ENCODE measurements at places on chromosomes 6 and 20.
A peak's percentile ranks its signal among the peaks of the same experiment; 100 is the strongest.

GRCh38 chr6:161161889-161162624, 111.8 kb downstream of the AGPAT4 start:
- DNase-seq = no peak

GRCh38 chr6:119379809-119380208, 30.2 kb upstream of the MAN1A1 start:
- no peak for DNase-seq

- DNase-seq = no peak
Observed at GRCh38 chr6:162620073-162620472, 107.5 kb downstream of the PRKN start.

DNA sequence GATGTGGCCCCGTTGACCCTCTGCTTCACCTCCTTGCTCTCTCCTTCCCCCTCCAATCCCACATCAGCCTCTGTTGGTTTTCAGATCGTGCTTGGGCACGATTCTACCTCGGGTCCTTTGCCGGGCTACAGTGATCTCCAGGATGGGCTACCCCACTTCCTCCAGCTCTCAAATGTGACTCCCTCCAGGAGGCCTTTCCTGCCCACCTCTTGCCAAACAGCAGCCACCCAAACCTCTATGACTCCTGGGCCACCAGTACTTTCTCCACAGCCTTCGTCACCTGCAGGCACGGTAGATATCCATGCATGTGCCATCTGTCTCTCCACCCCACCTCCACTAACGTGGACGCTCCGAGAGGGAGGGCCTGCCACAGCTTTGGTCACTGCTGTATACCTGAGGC, 55.9 kb upstream of the NXT1 start:
- DNase-seq = no peak

DNA sequence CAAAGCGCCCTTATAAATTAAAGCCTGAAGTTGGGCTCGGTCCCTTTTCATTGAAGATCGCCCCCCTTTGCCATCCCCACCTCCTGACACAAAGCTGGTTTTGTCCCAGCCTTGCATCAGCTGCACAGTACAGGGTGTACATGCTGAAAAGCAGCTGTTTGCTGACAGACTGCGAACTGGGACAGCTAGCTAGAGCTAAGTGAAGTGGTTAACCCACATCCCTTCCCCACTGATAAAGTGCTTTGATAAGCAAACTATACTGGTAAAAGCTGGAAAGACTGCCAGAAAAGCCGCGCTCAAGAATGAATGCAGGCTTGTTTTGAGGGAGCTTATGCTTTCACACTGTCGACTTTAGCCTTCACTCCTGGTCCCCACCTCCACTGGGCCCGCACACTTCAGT, 207.3 kb downstream of the GMDS start:
- DNase-seq = no peak

DNA sequence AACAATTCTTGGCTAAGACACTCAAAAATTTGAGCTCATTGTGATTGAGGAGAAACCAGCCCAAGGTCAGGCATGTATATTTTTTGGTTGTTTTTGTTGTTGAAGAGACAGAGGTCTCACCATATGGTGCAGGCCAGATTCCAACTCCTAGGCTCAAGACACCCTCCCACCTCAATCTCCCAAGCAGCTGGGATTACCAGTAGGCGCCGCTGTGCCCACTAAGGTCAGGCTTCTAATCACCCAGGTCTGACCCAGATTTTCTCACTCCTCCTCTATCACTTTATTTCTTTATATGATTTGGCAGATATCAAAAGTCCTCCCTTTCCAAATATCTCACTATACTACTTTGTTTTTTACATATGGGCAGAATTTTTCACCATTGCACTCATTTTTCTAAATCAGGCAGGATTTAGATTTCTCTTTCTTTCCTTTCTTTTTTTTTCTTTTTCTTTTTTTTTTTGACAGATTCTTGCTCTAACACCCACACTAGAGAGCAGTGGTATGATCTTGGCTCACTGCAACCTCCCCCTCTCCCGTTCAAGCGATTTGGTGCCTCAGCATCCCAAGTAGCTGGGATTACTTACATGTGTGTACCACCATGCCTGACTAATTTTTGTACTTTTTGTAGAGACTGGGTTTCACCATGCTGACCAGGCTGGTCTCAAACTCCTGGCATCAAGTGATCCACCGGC, 1.7 kb upstream of the C6orf141 start:
- no peak for DNase-seq

DNA sequence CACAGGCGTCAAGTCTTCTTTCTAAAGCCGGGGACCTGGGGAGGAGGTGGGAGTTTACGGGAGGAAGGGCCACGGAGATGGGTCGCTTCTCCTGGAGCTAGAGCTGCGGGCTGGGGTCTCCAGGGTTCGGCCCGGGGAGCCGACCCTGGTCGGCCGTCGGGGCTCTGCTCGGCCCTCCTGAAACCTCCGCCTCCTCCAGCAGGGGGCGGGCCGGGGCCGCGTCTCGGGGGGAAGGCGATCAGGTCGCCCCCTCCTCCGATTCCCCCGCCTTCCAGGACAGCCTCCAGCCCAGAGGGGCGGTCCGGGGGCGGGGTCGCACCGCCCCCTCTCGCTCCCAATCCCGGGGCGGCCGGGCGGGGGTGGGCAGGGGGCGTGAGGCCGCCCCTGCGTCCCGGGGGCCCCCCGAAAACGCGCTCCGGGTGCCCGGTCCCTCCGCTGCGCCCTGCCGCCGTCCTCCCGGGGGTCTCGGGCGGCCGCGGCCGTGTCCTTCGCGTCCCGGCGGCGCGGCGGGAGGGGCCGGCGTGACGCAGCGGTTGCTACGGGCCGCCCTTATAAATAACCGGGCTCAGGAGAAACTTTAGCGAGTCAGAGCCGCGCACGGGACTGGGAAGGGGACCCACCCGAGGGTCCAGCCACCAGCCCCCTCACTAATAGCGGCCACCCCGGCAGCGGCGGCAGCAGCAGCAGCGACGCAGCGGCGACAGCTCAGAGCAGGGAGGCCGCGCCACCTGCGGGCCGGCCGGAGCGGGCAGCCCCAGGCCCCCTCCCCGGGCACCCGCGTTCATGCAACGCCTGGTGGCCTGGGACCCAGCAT, at the start of gene CEBPB:
Gene CEBPB, plus strand, starts transcription at position 580 of the 814 bp plus-strand sequence. Its CDS starts 204 bp downstream, at position 784.
- DNase-seq = peak; percentile 68

DNA sequence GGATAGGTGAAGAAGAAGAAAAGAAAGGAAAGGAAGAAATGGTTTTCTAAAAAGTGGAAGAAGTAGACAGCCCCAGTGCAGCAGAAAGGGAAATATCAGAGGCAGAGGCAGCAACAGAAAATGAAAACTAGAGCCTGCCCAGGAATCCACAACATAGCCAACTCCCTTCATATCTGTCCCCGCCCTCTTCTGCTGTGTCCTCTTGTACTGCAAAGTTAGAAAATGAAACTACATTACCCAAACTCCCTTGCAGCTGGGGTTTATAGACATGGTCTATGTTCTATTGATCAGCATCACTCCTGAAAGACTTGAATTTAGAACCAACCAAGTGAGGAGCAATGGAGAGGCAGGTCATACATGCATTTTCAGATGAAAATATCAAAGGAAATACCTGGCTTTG, 200.5 kb upstream of the PHACTR1 start:
- DNase-seq = no peak

DNA sequence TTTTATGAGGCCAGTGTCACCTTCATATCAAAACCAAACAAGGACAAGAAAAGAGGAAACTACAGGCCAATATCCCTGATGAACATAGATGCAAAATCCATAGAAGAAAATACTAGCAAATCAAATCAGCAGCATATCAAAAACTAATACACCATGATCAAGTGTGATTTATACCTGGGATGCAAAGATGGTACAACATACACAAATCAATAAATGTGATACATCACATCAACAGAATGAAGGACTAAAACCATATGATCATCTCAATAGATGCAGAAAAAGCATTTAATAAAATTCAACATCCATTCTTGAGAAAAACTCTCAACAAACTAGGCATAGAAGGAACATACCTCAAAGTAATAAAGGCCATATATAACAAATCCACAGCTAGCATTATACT, 8.1 kb upstream of the GINM1 start:
- no peak for DNase-seq

- no peak for DNase-seq
Observed at GRCh38 chr20:38243709-38244020, 16.9 kb downstream of the KIAA1755 start.

DNA sequence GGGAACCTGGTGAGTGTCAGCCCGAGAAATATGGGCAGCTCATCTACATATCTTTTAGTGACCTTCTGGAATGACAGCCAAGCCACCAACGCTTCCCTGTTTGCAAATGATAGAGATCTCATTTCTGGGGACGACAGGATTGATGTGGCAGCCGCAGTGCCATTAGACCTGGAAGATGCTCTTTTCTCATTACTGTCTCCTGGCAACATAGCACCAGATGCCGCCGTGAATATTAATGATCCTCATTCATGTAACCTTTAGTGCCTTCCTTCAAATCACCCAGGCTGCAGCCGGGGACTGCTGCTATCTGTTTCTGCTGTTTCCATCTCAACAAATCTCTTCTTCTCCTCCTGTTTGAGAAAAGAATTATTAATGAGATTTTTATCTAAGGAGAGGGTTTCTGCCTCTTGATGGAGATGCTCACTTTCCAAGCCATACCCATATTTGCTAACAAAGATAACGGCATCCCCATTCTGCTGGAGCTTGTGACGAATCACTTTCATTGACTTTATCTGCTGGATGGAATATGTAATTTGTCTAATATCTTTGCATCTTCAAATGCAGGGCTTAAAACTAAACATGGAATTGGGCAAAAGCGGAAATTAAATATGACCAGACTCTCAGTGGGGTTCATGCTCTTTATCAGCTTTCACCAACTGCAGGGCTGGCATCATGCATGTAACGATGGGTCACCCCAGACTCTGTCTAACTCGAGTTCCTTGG, 74.8 kb upstream of the KIF16B start:
- no peak for DNase-seq

DNA sequence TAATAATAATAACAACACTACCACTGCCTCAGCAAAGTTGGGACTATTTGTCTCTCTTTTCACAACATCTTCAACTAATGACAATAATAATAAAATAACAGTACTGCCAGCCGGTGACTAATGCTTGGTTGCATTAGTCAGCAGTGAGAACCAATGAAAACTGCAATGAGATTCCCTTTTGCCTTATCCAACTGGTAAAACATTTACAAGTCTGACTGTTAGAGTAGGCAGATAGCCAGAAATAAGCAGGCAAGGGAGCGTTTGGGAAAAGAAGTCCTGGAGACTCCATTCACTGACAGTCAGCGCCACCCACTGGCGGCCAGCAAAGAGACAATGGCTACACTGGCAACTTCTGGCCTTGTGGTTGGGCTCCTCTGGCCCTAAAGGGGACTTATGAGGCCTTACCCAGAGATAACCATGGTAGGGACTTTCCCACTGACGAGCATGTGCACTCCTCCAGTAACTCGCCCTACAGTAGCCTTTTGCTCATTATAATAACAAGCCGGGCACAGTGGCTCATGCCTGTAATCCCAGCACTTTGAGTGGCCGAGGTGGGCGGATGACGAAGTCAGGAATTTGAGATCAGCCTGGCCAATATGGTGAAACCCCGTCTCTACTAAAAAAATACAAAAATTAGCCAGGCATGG, 3.4 kb upstream of the NSFL1C start:
- DNase-seq = peak; percentile 67

- no peak for DNase-seq
Observed at GRCh38 chr6:156852147-156852857, 75.1 kb downstream of the ARID1B start.

GRCh38 chr20:35490736-35491181, 35.4 kb downstream of the CEP250 start:
- no peak for DNase-seq

GRCh38 chr6:69022993-69023392, 387.9 kb downstream of the ADGRB3 start:
- no peak for DNase-seq

DNA sequence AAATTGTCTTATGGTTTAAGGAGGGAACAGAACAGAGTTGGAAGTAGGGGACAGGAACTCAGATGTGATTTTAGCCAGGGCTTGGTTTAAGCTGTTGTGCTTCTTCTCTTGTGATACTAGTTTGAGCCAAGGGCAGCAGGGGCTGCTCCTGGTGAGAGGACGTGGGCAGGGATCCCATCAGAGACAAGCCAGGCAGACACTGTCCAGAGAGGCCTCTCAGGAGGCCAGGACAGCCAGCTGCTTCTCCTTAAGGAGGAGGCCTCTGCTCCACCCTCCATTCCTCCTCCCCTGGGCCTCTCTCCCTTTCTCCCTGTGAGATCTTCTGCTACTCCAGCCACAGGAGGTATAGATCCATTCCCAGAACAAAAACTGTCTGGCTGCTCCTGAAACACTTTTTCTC, 108.4 kb upstream of the MLN start:
- no peak for DNase-seq

DNA sequence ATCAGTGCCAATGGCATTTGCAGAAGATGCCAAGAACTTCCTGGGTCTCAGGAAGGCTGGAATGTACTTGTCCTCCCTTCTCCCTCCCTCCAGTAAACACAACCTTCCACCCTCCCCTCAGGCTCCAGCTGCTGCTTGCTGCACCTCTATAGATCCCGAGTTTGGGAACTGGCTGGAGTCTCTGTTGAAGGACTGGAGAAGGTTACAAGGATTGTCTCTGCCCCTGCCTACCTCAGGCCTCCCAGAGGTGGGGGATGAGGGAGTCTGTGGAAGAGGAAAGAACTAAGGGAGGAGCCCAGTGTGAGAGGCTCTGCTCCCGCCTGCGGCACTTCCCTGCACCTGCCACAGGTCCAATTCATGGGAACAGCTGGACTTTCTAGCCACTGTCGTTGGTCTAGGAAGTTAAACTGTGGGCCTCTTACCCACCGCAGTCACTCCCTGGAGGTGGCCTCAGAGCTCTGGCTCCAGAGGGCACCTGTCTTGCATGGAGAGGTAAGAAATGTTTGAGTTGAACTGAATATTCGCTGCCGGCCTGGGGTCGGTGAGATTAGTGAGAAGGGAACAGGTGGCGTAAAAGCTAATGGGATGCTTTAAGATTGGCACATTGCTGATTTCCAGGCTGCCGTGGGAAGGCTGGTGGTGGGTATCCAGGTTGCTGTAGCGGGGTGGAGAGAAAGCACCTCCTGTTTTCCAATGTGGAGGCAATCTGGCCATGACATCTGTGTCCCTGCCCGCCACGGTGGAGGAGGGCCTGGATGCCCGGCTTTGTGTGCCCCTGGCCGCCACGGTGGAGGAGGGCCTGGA, 54.3 kb downstream of the PPP1R14C start:
- DNase-seq = no peak

DNA sequence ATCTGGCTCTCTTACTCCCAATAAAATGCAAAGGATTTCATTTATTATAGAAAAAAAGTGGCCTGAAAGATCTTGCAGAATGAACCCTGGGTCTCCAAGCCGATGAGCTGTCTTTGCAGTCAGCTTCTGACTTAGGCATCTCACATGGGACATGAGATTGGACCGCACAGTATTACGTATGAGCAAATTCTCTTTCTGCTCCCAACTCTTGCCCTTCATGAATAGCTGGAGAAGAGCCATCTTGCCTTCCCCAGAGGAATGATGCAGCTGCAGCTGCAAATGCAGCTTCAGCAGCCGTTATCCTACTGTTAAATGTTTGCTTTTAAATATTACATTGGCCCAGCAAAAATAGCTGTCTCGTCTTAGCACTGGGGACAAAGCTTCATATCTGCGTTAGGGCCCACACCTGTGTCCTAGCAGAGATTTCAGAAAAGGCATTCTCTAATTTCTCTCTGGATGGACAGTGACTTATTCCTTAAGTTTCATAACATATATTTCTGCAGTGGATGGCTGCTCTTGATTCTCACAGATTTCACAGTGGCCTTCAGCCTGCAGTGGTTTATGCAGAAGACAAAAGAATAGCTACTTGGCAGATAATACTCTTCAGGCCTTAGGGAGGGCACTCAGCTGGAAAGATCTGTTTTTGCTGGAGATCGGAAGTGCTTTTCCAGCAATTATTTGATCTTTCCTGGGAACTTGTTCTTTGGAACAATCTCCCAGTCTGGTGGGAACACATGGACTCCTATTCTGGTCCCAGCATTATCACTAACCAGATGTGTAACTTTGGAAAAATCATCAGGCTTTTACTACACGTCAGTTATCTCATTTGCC, 129.2 kb downstream of the FYN start:
- no peak for DNase-seq
